Substantia nigra (tissue), 51 donors: ENCODE measurements at places on chromosomes 13 and 19.

DNA sequence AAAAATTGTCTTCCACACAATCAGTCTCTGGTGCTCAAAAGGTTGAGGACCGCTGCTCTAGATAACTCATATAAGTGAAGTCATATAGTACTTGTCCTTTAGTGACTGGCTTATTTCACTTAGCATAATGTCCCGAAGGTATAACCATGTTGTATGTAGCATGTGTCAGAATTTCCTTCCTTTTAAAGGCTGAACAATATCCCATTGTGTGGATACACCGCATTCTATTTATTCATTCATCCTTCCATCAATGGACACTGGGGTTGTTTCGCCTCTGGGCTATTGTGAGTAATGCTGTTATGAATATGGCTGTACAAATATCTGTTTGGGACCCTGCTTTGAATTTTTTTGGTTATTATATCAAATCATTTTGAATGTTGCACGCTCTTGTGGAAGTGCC, 4.6 kb upstream of the LYPD5 start:
- no peak for DNase-seq

GRCh38 chr13:21053231-21053630, 8.2 kb downstream of the LATS2 start:
- no peak for DNase-seq

GRCh38 chr13:22703601-22704209, 477.1 kb upstream of the SGCG start:
- no peak for DNase-seq

- no peak for DNase-seq
These were observed 74.6 kb downstream of the GNG7 start for GRCh38 chr19:2627855-2628254.

GRCh38 chr13:106633321-106633720, 65.4 kb upstream of the ARGLU1 start:
- no peak for DNase-seq

GRCh38 chr13:45327253-45327955, 13.6 kb downstream of the TPT1 start:
- DNase-seq: no peak

DNA sequence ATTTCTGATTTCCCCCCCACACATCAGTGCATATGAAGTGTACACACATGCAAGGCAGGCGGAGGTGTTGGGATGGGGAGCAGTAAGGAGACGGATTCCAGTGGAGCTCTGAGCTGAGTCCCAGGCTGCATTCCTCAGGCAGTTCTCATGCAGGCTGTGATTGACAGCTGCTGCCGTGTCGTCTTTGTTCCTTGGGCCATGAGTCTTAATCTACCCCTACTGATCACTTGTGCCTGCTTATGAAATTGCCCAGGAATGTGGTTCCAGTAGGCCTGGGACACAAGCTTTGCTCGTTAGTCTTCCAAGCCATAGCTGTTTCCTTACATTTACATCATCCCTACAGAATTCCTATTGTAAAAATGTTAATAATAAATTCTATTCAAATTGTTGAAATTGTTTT, 1241.9 kb downstream of the UQCRFS1 start:
- no peak for DNase-seq

- DNase-seq: no peak
These were observed 37.0 kb upstream of the EEF1AKMT1 start for GRCh38 chr13:20810808-20811207.

GRCh38 chr19:3250675-3251074, 26.2 kb downstream of the CELF5 start:
- DNase-seq: no peak
